ENCODE measurements at places on chromosomes 6 and 20.

- no peak for DNase-seq
Measured at GRCh38 chr20:17872434-17872833, 96.2 kb downstream of the SNX5 start.

- peak; percentile 36 for DNase-seq
Measured at GRCh38 chr6:33620158-33620855, 815 bp upstream of the ITPR3 start.

DNA sequence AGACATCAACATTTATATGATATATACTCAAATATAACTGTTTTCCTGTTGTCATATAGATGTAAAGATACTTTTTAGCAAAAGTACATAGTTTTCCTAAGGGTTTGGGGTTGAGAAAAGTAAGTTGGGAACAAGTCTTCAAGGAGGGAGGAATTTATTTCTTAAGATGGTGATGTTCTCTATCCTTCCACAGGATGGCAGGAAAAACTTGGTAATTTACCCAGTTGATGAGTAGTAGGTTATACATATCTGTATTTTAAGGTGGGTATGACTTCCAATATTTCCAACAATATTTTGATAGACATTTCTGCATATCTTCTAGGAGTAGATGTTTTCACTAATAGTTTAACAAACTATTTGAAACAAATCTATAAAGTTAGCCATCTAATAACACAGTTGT, 254.4 kb downstream of the RIMS1 start:
- no peak for DNase-seq

DNA sequence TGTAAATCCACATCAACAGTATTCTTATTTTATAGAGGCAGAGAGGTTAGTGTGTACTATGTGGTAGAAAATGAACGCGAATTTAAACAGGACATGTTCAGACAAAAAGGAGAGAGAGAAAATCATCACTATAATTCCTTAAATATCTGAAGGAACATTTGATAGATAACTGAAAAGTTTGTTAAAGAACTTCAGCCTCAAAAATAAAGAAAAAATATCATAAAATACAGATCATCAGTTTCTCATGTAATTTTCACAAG, 169.2 kb downstream of the PTPRK start:
- no peak for DNase-seq

- no peak for DNase-seq
Measured at GRCh38 chr6:169997187-169997929, 245.9 kb downstream of the ERMARD start.

DNA sequence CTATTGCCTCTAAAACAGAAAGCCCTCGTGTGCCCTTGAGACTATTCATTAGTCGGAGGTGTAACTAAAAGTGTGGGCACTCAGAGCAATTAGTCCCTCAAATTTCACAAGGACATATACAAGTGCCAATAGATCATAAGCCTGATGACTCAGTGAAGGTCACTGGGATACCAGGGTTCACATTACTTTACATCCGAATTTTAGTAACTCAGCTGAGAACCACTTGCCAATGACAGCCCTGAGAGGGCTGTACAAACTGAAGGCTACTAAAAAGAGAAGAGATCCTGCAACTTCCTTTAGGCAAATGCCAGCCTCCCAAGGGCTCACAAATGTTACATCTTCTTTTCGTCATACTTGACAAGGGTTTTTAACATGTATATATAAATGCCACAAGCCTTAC, 369.6 kb downstream of the TENT5A start:
- DNase-seq: no peak

DNA sequence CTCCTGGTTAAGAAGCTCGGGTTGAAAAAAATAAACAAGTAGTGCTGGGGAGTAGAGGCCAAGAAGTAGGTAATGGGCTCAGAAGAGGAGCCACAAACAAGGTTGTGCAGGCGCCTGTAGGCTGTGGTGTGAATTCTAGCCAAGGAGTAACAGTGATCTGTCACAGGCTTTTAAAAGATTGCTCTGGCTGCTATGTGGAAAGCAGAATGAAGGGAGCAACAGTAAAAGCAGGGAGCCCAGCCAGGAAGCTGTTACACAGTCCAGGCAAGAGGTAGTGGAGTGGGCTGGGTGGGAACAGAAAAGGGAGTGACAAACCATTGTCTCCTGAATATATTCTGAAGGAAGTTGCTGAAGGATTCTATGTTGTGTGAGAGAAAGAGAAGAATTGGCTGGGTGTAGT, 2.0 kb downstream of the HFE start:
- no peak for DNase-seq

DNA sequence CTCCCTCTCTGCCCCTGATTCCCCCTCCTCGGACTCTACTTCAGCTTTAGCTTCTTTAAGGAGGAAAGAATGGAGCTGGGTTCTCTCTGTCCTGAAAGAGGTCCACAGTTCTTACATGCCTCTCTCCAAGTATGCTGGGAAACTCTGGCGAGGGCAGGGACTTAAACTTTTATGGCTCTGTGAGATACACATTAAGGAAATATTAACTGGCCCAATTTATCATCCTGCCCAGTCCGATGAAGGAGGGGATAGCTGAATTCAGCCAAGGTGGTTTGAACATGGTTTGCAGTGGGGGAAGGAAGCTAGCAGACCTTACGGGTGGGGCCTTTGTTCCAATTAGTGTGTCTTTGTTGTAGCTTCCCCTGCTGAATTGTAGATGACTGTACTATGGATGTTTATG, 121.7 kb downstream of the EYA4 start:
- no peak for DNase-seq

- DNase-seq: no peak
Measured at GRCh38 chr20:60238992-60239660, 280.9 kb downstream of the CDH26 start.

DNA sequence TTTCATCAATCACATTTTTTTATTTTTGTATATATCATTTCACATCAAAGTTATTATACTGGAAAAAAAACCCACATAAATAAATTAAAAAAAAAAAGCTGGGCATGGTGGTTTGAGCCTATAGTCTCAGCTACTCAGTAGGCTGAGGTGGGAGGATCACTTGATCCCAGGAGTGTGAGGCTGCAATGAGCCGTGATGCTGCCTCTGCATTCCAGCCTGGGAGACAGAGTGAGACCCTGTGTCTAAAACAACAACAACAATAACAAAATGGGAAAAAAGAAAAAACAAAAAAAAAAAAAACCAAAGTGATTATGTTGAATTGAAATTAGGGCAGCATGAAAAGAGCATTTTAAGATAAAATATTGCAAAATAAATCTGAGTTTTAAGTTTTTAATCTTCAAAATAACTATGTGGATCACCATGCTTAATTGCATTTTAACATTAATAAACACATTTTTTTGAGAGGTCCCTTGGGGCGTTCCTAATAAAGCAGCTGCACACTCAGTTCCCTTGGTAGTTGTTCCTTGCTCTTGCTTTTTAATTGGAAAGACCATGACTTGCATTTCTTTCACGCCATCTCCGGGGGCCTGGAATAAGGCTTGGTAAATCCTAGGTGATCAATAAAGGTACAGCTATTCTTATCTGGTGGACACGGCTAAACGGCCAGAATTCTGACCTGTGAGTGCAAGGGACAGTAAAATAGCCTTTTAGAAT, 15.1 kb downstream of the NOX3 start:
- DNase-seq: no peak

GRCh38 chr6:31597006-31597405, 4.2 kb upstream of the NCR3 start:
- DNase-seq: peak; percentile 34

DNA sequence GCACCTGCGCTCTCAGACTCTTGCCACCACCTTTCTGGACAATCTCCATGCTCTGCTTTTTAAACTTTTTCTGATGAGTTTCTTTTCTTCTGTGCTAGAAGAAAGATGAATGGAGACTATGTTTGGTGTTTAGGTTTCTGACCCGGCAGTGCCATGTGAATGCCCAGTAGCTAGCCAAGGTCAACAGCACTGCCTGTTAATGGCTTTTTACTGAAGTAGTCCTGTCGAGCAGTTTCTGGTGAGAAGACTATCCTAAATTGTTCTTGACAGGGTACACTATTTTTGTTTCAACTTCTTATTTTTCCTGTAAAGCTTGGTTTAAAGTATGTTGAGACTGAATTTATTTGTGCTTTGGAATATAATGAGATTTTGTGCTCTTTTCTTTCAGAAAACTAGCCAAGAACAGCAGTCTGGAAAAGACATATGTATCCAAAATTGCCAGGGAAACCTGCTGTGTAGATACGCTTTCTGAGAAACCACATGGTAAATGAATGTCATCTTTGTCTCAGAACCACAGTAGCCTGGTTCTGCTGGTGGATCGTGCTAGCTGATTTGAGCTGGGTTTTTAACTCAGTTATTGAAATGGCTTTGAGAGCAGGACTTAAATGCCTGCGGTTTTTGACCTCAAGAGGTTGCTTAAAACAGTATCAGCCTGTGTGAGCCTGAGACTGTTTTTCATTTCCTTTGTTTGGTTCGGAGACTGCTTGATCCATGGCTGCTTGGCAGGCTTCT, 48.1 kb downstream of the KCNS1 start:
- no peak for DNase-seq

DNA sequence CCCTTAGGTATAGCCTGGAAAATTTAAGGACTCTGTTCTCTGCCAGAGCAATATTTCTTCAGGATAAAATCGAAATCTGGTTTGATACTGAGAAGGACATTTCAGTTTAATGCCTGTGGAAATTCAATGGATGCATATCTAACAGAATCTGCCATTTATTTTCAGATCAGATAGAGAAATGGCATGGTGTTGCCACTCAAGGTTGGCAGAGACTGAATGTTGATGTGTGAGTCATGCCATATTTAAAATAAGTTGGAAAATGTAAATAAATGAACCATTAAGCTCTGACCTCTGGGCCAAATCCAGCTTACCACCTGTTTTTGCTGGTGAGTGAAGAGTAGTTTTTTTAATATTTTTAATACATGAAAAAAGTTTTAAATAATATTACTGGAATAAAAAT, 594.6 kb downstream of the DOK5 start:
- DNase-seq: no peak

- no peak for DNase-seq
Measured at GRCh38 chr6:169473663-169474062, 220.0 kb upstream of the THBS2 start.

DNA sequence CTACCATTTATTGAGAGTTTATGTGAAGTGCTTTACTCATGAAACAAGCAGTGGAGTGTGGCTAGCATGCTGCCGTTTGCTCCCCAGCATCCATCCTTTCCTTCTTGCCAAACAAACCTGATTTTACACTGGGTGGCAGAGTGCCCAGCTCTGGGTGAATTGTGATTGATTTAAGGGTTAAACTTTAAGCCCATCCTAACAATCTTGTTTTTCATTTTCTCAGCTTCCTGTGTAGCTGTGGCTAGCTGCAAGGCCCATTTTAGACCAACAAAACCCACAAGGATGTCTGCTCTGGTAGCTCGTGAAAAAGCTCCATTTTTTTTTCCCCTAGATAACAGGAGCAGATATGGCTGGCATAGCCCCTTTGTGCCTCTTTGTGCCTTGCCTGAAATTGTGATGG, 77.7 kb upstream of the KCNG1 start:
- DNase-seq: no peak

- DNase-seq: no peak
Measured at GRCh38 chr6:56689114-56689513, 46.4 kb upstream of the DST start.

DNA sequence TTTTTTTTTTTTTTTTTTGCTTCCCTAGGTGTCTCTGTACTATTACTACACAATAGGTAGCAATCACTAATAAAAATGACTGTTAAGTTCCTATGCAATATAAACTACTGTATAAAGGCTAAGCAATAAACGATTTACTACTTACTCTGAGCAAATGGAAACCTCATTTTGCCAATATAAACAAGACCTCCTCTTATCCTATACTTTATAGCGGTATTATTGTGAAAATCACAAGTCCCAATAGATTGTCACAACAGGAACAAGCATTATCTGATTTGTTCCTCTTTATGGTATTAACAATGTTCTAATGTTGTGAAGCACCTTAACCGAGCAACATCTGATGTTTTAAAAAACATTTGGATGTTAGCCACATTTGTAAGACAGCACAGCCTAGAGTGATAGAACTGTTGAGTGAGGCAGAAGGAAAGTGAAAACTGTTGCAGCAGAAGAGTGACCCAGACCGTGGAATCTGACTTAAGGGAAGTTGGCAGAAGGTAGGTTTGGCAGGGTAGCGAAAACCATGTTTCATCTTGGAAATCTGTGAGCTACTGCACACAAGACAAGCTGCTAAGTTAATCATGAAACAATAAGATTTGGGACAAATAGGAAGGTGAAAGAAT, 94.2 kb downstream of the MYLK4 start:
- DNase-seq: no peak

- no peak for DNase-seq
Measured at GRCh38 chr20:46362921-46363867, 43.2 kb downstream of the ELMO2 start.

DNA sequence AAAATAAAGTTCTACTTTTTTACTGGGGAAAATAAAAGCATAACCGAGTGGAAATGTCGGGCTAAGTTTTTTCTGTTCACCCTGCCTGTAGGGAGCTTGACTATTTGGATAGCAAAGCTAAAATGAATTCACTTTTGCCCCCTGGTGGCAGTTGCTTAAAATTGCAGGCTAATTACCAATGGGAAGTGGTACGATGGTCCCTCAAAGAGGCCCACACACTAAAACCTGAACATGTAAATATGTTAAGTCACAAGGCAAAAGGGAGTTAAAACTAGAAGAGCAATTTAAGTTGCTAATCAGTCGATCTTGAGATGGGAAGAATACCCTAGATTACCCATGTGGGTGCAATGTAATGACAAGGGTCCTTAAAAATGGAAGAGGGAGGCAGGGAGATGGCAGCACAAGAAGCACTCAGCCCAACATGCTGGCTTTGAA, 916 bp upstream of the SUN5 start:
- peak; percentile 17 for DNase-seq

- DNase-seq: no peak
Measured at GRCh38 chr6:147251072-147251471, 46.9 kb downstream of the STXBP5 start.

GRCh38 chr20:5996765-5997164, 46.3 kb downstream of the MCM8 start:
- no peak for DNase-seq

DNA sequence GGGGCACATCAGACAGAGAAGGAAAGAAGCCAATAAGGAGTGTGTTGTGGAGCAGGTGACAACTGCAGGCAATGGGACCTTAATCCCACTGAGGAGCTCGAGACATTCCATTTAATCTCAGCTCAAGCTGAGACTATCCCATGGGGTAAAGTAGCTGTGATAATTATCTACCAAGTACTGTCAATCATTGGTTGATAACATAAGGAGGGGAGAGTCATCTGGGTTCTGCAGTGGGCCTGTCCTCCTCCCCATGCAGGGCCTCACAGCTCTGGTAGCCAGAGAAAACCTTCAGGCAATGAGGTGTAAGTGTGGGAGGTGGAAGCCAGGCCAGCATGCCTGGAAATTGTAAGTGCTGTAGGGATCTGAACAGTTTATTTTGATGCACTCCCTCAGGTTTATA, 375.0 kb upstream of the ARID1B start:
- no peak for DNase-seq

DNA sequence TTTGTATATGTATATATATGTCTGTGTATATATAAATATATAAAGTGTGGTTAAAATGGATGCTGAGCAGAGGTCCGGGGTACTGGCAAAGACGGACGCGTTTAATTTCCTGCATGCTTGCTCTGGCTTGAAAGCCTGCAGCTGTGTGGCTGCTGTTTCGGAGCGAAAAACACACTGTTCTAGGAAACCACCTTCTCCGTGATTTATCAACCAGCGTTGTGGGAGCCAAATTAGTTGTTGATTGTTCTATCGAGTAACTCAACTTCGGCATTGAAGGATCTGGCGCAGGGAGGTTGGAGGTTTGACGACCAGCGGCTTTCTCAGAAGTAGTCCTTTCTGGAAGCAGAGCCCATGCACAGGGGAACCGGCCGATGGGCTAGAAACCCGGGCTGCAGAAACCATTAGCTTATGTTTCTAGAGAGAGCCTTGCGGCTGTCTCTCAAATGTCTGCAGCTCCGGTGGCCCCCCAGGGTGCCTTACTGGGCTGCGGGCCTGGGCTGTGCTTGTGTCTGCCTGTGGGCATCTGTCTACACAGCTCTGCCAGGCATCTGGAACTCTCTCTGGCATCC, 81.8 kb downstream of the EDN3 start:
- DNase-seq: no peak
